RPMI7951 (cell line): ENCODE measurements at places on chromosomes 13 and 19.
A peak's percentile ranks its signal among the peaks of the same experiment; 100 is the strongest.

GRCh38 chr19:46616631-46617322, 8.1 kb downstream of the PTGIR start:
- peak; percentile 76 for DNase-seq

- DNase-seq, result no peak
Measured at GRCh38 chr19:6999933-7000332, 21.3 kb downstream of the MBD3L2B start.

DNA sequence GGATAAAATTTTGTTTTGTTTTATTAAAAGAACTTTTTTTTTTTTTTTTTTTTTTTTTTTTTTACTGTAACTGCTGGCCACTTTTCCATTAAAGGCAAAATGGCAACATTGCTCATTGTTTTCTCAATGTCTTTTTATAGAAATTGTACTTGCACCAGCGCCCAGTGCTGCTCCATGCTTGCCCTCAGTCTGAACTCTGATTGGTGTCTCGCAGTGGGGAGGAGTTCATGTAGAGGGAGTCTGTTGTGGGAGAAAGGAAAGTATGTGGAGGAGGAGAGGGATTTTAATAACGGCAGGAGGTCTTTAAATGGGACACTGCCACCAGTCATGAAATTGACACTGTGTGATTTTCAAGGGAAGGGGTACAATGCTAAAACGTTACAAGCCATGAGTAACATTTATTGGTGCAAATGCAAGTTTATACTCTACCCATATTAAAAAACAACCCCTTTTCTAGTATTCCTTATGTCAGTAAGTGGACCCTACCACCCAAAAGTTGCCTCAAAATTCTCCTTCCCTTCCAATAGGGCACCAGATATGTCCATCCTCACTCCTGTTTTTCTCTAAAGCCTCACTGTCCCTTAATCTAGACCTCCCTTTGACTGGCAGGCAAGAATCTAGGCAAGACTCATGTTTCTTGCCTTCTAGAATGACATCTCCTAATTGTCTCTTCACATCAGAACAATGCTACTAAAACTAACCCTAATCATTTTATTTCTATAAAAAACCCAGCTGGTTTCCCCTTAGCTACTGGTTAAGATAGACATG, 3.2 kb downstream of the RASL11A start:
- DNase-seq, result peak; percentile 34

GRCh38 chr13:106286811-106287210, 248.7 kb downstream of the EFNB2 start:
- no peak for DNase-seq

DNA sequence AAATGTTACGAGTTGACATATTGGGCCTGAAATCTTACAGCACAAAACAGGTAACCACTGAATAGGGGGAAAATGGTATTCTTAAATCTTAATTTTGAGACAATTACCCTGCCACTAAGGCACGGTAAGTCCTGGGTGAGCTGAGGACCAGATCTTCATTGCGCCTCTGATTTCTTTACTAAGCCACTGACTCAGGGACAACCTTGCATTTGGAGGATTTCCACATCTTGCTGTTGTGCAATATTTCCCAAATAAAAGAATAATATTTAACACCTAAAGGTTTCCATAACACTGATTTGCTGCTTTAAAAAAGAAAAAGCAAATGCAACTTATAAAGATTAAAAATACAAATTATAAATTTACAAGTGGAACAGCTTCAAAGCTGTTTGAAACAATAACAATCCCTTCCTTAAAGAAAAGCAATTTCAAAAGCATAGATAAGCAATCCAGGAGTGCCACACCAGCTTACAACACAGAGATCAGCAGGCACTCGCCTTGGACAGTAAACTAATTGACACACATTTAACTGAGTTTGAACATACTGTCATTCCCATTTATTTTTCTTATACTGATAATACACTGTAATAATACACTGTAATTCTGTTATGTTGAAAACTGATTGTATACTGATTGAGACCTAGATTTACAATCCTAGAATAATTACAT, 79.6 kb upstream of the DOCK9 start:
- DNase-seq, result no peak

- peak; percentile 64 for DNase-seq
Measured at GRCh38 chr19:49469828-49470614, 4.0 kb upstream of the FLT3LG start.

DNA sequence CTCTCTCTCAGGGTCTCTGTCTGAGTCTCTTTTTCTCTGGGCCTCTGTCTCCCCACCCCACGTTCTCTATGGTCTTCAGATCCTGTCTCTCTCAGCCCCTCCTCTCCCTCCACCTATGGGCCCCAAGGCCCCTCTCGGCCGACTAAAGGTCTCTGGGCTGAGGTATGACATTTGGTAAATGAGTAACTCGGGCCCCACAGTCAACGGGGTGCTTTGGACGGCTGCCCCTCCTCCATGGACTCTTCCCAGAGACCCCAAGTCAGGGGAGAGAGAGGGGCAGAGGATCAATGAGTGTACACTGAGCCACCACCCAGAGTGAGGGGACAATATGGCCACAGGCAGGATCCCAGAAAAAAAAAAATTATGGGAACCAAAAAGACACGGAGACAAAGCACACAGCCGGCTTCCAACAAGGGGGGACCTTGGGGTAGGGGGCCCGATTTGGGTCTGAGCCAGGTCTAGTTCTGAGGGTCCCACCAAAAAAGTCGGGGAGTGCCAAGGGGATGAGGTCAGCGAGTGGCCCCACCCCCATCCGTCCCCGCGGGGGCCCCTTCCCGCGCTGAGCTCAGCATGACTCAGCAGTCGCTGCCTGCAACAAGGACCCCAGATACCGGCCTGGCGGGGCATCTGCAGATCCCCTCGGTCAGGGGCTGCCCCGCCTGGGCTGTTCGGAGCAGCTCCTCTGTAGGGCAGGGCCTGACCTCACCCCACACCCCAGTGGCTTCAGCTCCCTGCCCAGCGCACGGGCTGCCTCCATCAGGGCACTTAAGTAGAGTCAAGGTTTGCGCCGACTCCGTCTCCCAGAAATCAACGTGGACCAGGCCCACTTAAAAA, 1.5 kb upstream of the FTL start:
- DNase-seq, result peak; percentile 84

GRCh38 chr13:44971656-44972595, 17.3 kb downstream of the NUFIP1 start:
- DNase-seq, result no peak

DNA sequence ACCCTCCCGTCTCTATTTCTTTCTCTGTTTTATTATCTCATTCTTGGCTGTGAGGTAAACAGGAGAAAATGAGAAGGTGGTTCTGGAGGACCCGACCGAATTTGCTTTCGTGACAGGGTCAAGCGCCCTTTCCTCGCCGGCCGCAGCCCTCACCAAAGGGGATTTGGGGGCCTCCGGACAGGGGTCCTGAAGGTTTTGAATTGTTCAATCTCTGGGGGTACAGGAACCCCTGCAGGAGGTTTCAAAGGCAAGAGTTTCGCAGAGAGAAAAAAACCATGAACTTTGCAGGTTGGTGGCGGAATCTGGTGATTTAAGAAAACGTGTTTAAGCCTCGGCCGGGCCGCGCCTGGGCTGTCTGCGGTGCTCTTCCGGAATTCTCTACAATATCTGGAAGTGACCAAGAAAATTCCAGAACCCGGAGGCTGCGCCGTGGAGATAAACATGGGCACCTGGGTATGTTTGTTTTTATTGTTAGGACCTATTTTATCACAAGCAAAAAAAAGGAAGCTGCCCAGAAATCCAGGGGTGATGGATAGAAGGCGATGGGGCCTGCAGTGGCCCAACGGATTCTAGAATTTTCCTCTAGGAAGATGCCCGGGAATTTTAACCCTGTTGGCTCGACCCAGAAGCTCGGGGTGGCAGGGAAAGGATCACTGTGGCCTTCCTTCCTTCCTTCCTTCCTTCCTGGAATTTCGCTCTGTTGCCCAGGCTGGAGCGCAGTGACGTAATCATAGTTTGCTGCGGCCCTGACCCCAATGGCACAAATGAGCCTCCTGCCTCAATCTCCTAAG, 14.2 kb upstream of the PTBP1 start:
- no peak for DNase-seq
